Hematopoietic multipotent progenitor cell treated with erythropoietin and hydrocortisone succinate and interleukin-3 and kit ligand, for 15 days (in vitro differentiated cells): ENCODE measurements at places on chromosomes 5 and 9.

- DNase-seq = no peak
These were observed 20.3 kb upstream of the ABCA1 start for GRCh38 chr9:104948277-104948676.

GRCh38 chr9:93967020-93967803 lies 12.1 kb upstream of the BARX1 start:
- DNase-seq = no peak

DNA sequence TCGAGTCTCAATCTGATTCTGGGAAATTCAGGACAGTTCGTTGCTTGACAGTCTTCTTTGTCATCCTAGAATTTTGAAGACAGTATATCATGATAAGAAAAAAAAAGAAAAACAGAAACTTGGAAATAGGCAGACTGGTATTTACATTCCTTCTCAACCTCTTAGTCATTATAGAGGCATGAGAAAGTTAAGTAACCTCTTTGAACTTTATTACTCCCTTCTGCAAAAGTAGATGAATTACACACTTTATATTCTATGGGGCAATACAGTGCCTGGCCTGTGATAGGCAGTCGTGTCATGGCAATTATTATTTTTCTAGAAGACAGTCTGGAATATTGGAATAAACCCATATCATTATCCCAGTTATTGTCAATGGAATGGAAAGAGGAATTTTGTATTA lies 828.9 kb downstream of the TLR4 start:
- DNase-seq = no peak

GRCh38 chr5:9452181-9452580 lies 93.7 kb downstream of the SEMA5A start:
- no peak for DNase-seq

- DNase-seq = no peak
These were observed 67.9 kb upstream of the ADAMTS2 start for GRCh38 chr5:179413086-179413690.

DNA sequence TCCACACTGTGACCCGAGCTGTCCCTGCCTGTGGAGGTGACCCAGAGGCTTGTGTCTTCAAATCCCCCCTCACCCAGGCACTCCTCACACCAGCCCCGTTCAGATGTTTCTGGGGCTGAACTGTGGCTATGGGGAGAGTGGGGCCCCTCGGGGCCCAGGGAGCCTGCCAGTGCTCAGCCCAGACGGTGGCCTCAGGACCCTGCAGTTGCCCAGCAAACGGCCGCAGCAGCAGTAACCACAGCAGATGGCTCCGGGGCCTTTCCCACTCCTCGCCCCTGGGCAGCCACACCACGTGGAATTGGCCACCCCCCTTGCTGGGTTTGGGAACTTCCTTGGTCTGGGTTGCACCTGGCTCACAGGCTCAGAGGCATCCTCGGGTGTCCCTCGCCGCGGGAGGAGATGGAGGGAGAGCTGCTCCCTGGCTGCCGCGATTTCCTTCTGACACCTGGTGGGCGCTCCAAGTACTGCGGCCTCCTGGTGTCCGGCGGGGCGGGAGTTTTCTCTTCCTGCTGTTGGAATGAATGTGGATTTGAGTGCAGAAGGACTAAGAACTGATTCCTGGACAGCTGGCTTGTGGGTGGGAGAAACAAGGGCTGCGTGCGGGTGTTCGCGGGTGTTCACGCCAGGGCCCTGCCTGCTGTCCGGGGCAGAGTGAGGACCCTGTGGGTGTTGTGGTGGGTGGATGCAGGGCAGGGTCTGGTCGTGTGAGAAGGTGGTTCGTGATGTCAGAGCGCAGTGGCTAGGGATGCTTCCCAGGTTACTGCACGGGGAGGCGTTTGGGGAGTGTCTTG lies 97.5 kb downstream of the COL5A1 start:
- peak; percentile 2 for DNase-seq

DNA sequence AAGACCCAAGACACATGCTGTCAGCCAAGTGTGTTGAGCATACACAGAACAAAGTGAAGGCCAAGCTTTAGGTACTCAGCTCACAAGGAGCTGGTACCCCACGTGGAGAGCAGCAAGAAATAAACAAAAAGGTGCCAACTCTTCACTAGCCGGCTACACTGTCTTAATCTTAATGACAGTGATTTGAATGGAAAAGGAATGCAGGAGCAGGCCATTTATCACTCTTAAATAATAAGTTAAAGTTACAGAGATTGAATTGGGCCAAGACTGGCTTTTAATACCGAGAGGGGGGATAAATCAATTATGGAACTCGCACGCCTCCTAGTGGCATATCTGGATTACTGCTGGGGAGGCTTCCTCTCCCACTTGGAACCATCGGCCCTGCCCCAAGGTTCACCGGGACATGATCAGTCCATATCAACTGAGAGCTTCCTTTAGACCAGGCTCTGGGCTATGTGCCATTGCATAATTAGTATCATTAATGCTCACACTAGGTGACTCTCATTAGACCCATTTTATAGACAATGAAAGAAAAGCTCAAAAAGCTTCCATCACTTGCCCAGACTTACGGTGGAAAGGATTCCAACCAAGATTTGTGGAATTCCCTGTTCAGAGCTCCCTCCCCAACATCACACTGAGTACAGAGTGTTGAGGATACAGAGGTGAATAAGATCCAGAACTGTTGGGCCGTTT lies 94.0 kb downstream of the ACTL7B start:
- DNase-seq = peak; percentile 41

DNA sequence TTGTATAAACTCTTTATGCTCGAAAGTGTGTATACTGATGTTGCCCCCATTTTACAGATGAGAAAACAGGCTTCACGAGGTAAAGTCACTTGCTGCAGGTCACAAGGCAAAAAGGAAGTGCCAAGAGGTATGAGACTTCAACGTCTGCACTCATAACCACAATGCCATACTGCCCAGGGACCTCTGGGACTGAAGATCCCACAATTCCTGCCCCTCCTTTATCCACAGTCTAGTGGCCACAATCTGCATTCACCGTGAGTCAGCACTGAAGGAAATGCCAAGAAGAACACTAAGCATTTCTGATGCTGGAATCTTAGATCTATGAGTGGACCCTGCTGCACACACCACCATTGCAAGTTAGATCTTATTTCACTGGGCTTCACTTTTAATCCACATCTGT lies 37.3 kb downstream of the MED27 start:
- no peak for DNase-seq

GRCh38 chr5:10736354-10736753 lies 24.7 kb downstream of the DAP start:
- DNase-seq = no peak

DNA sequence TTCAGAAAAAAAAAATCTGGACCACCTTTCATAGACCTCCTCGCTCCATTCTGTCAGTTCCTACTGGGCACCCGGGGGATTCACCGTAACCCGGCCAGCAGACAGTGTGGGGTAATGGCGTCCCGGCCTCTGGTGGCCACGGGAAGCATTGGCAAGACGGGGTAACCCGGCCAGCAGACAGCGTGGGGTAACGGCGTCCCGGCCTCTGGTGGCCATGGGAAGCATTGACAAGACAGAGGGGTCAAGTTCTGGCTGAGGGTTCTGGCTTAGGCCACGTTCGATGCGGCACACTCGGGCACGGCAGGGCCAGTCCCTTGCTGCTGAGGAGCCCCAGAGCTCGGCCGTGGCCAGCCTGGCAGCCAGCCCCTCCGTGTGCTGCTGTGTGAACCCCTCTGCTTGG lies 116.2 kb upstream of the RAPGEF1 start:
- no peak for DNase-seq

DNA sequence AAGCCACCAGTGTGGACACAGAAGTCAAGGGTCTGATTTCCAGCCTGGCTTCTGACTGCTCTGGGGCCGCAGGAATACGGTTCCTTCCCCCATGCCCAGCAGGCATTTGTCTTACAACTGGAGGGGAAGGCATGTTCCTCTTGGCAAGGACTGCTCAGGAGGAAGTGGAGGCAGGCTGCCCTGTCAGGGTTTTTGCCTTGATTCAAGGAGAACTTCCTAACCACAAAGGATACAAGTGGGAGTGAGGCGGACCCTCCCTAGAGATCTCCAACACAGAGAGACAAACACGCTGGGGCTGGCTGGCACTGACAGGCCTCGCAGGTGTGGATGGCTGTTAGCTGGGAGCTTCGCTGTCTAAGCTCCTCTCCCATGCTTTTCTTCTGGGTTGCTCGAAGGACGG lies 19.1 kb downstream of the TGFBI start:
- no peak for DNase-seq

DNA sequence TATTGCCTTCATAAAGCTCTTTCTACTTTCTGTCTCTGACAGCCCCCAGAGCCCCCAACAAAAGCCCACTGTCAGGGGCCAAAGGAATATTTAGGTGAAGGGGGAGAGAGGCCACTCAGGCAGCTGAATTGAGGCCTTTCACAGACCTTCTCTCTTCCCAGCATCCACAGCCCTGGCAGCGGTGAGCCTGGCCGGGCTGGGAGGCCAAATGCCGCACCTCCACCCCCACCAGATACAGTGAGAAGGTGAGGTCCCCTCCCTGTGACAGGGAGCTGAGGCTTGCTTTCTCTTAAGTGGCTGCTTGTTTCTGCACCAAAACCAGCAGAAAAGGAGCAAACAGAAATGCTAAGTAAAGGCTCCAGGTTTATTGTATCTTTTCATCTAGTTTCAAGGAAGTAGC lies 168.1 kb downstream of the ROR2 start:
- DNase-seq = no peak

GRCh38 chr5:112885001-112885400 lies 23.9 kb downstream of the SRP19 start:
- no peak for DNase-seq

DNA sequence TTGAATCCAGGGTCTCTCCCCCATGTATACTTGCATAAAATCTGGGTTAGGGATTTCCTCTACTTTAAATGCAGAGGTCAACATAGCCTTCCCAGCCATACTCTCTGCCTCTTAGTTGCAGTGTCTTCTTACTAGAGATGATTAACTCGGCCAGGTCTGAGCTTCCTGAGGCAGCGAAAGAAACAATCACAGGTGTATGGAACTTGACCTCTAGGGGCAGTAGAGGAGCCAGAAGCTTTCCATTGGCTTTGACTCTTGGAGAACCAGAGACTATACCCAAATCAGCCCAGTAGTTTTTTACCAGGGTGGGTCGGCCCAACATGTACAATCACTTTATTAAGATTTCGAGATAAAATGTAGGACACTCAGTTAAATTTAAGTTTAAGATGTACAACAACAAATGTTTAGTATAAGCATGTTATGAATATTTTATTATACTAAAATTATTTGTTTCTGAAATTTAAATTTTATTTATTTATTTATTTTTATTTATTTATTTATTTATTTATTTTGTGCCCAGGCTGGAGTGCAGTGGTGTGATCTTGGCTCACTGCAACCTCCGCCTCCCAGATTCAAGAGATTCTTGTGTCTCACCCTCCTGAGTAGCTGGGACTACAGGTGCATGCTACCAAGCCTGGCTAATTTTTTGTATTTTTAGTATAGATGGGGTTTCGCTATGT lies 48.0 kb upstream of the DMRT3 start:
- DNase-seq = no peak

- DNase-seq = no peak
These were observed 1.5 kb upstream of the PTPRD start for GRCh38 chr9:10614196-10614800.

- DNase-seq = no peak
These were observed 3.1 kb downstream of the TOR1B start for GRCh38 chr9:129806061-129806460.

DNA sequence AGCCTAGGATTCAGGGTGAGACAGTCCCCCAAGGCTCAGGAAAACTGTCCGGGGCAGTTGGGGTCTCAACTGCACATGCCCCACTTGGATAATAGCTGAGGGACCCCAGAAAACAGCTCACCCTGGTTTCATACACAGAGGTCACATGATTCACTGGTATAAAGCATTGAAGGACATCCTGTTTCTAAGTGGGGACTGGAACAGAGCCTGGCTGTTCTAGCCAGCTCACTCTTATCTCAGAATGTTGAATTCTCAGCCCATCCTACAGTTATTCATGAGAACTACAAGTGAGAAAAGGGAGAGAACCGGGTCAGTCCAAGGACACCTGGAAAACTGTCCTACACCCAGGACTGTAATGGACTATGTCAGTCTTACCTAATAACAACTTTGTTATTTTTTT lies 170.9 kb downstream of the FGF1 start:
- DNase-seq = no peak

DNA sequence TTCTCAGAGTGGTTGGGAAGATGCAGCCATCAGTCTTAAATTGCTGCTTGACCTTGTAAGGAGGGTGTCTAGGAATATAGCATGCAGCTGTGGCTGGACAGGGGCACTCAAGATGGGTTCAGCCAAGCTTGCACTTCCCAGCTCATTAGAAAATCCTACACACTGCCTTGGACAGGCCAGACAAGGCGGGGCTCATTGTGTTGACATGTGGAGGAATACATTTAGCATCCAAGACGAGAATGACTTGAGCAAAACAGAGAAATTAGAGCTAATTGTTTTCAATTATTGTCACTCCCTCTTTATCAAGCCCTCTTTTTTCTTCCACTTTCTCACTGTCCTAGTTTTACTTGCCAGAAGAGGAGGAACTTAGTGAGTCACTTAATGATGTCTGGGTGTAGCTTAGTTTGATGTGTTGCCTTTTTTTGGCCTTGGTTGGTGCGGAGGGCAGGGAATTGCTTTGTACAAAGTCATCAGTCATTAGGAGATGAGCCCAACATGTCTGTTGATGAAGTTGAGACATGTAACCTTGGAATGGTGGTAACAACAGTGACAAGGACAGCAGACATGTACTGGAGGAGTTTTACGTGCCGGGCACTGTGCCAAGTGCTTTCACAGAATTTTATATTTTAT lies 1219.3 kb upstream of the WWC1 start:
- DNase-seq = no peak

GRCh38 chr9:73173557-73174329 lies 22.1 kb downstream of the ANXA1 start:
- no peak for DNase-seq

GRCh38 chr5:84791138-84791537 lies 406.5 kb upstream of the EDIL3 start:
- DNase-seq = no peak

DNA sequence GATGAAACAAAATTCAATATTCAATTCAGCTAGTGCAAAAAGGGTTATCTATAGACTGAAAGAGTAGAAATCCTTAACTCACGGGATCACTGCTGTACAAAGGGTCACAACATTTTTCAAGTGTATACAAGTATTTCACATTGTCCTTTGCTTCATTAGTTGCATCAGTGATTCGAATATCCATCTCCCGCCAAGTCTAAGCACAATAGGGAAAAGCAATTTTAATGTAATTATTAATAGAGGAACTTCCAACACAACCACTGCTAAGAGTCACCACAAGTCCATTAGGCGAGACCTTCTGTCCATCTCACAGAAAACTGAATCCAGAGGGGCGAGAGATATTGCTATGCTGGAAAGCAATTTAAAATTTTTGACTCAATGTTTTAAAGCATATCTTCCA lies 27.4 kb downstream of the DNAH5 start:
- DNase-seq = no peak

- DNase-seq = no peak
These were observed 230.1 kb downstream of the PBX3 start for GRCh38 chr9:125977223-125977622.

- no peak for DNase-seq
These were observed 6.2 kb downstream of the GZMA start for GRCh38 chr5:55108661-55109060.

- no peak for DNase-seq
These were observed 315.9 kb upstream of the RPS23 start for GRCh38 chr5:82594097-82594496.

- no peak for DNase-seq
These were observed 605.4 kb downstream of the PTPRD start for GRCh38 chr9:10007356-10007755.

GRCh38 chr5:139982975-139983240 lies 60.2 kb downstream of the NRG2 start:
- no peak for DNase-seq

- DNase-seq = no peak
These were observed 223.2 kb downstream of the EFNA5 start for GRCh38 chr5:107447587-107447986.
